Activated gamma-delta T cell treated with Interleukin-2 at 50 U/mL for 16 hours (primary cell): ENCODE measurements at places on chromosomes 3 and 15.

- DNase-seq = no peak
Observed at GRCh38 chr15:37931321-37931720, 3.1 kb upstream of the TMCO5A start.

- DNase-seq = no peak
Observed at GRCh38 chr15:37075777-37076176, 24.6 kb downstream of the MEIS2 start.

- DNase-seq = peak; percentile 54
Observed at GRCh38 chr3:16828815-16829214, 55.9 kb upstream of the PLCL2 start.

- DNase-seq = no peak
Observed at GRCh38 chr15:77069521-77070121, 1.3 kb downstream of the TSPAN3 start.

GRCh38 chr3:193894121-193894863, 241.7 kb upstream of the HES1 start:
- no peak for DNase-seq

DNA sequence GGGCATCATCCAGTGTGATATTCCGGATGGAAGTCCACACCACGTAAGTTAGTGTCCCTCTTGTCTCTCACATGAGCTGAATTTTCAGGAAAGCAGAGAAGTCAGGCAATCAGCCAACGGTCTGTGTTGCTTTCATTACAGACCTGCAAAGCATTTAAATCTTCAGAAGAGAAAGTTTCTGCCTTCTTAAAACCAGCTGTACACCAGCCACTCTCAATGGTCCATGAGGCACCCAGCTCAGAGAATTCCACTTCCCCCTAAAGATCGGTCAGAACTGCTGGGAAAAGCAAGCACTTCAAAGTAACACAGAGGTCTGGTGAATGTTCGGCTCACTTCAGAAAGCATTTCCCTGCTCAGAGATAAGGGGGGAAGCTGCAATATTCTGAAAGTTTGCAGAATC, 903.7 kb downstream of the EPHA3 start:
- no peak for DNase-seq

GRCh38 chr15:99929266-99929665, 196.0 kb upstream of the LYSMD4 start:
- no peak for DNase-seq

DNA sequence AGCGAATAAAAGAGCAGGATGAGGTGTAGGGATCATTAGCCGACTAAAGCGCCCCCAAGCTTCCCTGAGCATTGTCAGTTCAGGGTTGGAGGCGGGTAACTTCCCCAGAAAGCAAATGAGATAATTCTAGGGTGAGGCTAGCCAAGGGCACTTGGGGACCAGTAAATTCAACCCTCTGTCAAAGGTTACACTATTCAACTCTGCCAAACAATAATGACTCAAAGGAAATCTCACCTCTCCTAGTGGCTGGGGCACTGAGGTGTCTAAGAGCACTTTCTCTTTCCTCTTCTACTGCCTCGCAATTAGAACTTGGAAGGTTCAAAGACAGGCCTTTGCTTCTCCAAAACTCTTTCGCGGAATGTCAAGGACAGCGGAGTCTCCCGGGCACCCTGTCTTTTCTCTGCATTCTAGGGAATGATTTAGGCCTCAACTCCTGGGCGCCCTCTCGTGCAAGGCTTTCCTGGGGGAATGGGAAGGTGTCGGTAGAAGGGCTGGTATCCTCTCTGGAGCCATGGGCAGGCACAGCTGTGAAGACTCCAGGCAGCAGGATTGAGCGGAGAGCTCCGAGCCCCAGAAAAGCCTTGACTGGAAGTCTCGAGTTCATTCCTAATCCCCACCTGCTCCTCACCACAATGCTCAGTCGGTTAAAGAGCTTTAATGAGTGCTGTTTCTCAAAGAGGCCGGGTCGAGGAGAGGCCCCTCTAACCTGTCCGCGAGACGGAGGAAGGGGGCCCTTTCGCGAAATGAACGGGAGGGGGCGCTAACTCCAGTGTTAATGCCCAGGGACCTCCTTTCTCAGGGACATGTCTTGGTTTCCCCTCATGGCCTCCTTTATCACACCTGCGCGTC, 21.9 kb downstream of the ZIC4 start:
- no peak for DNase-seq

GRCh38 chr15:29090617-29091466, 178.8 kb downstream of the NSMCE3 start:
- DNase-seq = peak; percentile 56

DNA sequence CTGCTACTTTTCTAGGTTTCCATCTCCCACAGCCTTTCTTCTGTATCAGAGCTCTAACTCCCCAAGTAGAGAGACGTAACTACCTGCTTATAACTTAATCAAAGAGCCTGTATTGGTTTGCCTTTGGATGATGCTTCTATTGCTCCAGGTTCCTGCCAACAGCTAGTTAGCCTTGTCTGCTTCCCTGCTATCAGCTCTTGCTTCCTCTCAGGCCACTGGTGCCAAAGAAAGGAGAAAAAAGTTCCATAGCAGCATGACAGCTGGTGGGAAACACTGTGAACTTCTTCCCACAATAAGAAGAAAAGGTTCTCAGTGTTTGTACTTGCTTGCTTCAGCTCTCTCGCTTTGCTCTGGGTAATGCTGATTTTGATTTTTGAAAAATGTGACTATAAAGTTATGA, 206.6 kb downstream of the GBE1 start:
- DNase-seq = no peak
